ENCODE measurements at places on chromosomes 1 and 21.
A peak's percentile ranks its signal among the peaks of the same experiment; 100 is the strongest.

DNA sequence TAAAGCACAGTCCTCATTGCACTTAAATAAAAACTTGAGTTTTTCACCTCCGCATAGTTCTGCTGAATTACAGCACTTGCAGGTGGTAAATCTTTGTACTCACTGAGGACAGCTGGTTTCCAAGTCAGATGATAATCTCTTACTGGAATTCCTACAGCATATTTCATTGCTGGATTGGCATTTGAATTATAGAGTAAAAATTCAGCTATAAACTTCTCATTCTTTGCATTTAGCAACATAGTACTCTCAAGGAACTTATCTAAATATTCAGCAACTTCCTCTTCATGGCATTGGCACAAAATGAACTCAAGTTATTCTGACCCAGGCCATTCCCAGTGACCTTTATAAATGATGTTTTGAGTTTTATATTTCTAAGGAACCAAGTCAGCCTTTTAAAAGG, 23.4 kb downstream of the GORAB start:
- peak; percentile 28 for DNase-seq

GRCh38 chr1:29289493-29289892, 53.2 kb downstream of the PTPRU start:
- no peak for DNase-seq

- no peak for DNase-seq
These were observed 50.2 kb downstream of the DPYD start for GRCh38 chr1:97870589-97870988.

- peak; percentile 57 for DNase-seq
These were observed 79.3 kb downstream of the DENND1B start for GRCh38 chr1:197695961-197696360.

DNA sequence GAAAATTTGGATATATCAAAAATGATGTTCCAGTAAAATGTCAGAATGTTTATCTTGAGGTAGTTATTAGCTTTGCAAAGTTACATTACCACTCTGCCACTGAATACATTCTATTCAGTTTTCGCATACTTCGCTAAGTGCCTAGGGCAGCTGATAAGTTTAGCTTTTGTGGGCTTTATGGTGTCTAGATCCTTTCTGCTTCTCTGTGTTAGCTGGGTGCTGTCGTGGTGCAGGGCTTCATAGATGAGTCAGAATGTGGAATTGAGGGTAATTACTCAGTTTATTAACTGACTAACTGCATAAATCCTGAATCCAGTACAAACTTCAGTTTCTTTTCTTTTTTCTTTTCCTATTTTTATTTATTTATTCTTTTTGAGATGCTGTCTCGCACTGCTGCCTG, 21.5 kb downstream of the NCAM2 start:
- peak; percentile 21 for DNase-seq

DNA sequence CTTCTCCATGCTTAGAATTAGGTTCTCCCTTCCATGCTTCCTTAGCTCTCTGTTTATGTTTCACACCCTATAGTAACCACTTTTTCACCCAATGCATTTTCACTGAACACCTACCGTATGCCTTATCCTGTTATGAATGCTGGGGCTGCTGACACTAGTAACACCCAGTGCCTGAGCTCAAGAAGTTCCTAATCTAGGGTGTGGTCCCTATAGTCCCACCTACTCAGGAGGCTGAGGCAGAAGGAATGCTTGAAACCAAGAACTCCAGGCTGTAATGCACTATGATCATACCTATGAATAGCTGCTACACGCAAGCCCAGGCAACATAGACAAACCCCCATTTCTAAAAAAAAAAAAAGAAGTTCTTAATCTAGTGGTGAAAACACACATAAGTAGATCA, 5.5 kb downstream of the EPHA10 start:
- DNase-seq: no peak

GRCh38 chr1:192527950-192528349, 47.6 kb upstream of the RGS1 start:
- no peak for DNase-seq

GRCh38 chr1:197917805-197918651, 856 bp downstream of the LHX9 start:
- no peak for DNase-seq

GRCh38 chr1:156012051-156012817, 8.5 kb downstream of the SSR2 start:
- DNase-seq: no peak

GRCh38 chr1:205261946-205262691, 34.4 kb downstream of the TMCC2 start:
- peak; percentile 83 for DNase-seq

DNA sequence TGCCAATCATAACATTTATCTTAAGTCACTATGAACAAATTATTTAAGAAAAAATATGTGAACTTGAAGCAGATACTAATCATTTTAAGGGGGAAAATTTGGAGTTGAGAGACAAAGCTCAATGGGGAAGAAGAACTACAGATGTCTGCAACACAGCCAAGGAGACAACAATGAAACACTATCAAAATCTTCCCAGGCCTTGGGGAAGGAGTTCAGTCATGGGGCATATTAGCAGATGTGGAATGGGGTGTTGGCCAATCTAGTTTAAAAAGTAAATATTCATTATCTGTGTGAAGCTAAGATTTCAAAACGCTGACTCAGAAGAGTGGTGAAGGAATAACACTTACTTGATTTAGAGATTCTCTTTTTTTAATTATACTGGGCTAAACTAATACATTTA, 671.6 kb upstream of the ZP4 start:
- peak; percentile 38 for DNase-seq

DNA sequence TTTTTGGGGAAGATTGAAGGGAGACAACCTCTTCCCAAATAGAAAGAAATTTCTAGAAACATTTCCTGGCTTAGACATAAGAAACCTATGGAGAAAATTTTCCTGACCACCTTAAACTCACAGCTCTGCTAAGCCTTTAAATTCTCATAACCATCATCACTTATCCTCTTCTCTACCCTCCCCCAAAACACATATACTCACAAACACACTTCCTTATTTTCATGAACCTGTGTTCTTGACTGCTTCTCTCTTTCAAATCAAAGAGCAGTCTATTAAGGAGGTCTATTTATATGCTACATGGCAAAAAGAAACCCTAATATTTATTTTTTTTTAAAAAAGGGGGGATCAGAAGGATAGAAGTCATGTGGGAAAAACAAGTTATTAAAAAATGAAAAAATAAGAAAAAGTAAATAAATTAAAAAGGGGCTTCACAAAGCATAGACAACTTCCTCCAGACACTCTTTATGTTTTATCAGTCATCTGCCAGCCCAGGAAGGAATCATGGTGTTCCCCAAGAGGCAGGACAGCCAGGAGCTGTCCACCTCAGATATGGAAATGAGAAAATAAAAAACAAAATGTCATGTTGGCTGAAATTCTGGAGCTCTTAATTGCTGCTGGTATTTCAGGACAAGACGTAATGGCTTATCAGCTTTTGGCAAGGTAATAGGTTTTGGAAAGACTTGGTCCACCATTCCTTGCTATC, 12.8 kb upstream of the RGS2 start:
- no peak for DNase-seq
